GM04504 (cell line): ENCODE measurements at places on chromosomes 1 and 21.
A peak's percentile ranks its signal among the peaks of the same experiment; 100 is the strongest.

GRCh38 chr1:193437785-193438184, 251.4 kb upstream of the B3GALT2 start:
- no peak for DNase-seq

- DNase-seq, result no peak
Observed at GRCh38 chr1:222739929-222740328, 2.9 kb downstream of the FAM177B start.

- no peak for DNase-seq
Observed at GRCh38 chr1:185087746-185088145, 42.4 kb downstream of the RNF2 start.

DNA sequence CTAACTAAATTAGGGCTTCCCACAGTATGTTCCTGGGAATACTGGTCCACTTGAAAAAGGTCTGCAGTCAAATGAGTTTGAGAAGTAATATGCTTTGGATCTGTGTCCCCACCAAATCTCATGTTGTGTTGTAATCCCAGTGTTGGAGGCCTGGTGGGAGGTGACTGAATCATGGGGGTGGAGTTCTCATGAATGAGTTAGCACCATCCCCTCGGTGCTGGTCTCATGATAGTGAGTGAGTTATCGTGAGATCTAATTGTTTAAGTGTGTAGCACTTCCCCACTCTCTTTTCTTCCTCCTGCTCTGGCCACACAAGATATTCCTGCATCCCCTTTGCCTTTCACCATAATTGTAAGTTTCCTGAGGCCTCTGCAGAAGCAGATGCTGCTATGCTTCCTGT, 16.9 kb upstream of the DMRTB1 start:
- DNase-seq, result peak; percentile 24

- no peak for DNase-seq
Observed at GRCh38 chr1:1435911-1436629, 580 bp downstream of the VWA1 start.

GRCh38 chr1:36481091-36481490, 1.6 kb downstream of the CSF3R start:
- DNase-seq, result no peak

GRCh38 chr1:246081856-246082668, 425.0 kb downstream of the SMYD3 start:
- DNase-seq, result no peak
